Activated naive CD4-positive, alpha-beta T cell treated with anti-CD3 and anti-CD28 coated beads for 36 hours (primary cell): ENCODE measurements at places on chromosomes 16 and 17. TPM values are rescaled to one million over a fixed set of nuclear protein-coding genes. Genes with fewer than 3 reads are reported as not detected.
A peak's percentile ranks its signal among the peaks of the same experiment; 100 is the strongest.

DNA sequence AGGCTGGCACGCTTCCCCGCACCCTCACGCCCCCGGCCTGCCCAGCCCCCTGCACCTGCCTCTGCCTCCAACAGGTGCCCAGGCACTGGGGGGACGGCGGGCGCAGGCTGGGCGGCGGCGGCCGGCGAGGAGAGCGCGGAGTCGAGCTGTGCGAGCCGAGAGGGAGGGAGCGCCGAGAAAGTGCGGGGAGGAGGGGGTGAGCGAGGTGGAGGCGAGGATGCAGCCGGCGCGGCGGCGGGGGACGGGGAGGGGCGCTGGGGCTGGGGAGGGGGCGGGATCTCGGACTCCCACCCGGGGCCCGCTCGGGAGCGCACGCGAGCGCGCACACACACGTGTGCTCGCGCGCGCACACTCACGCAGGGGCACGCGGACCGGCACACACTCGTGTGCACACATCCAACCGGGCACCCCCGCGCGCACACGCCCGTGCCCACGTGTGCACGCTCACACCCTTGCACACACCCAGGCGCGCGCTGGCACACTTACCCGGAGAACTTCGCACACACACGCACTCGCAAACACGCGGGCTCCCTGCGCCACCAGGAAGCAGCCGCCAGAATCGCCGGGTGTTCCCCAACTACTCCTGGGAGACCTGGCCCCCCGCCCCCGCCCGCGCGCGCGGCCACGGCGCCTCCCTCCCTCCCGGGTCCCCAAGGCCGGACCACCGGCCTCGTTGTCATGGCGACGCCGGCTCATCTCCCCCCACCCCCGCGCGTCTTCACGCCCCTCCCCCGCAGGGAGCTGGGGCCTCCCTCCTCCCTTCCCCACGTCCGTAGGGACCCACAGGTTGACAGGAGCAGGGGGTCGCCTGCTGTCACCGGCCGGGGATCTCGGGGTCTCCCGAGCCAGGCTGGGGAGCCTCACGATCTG lies at the start of gene DOC2A:
Gene DOC2A, minus strand, starts transcription at position 184 of the 870 bp plus-strand sequence. CDS start 805 bp downstream, outside the sequence.
- peak; percentile 47 for DNase-seq

DNA sequence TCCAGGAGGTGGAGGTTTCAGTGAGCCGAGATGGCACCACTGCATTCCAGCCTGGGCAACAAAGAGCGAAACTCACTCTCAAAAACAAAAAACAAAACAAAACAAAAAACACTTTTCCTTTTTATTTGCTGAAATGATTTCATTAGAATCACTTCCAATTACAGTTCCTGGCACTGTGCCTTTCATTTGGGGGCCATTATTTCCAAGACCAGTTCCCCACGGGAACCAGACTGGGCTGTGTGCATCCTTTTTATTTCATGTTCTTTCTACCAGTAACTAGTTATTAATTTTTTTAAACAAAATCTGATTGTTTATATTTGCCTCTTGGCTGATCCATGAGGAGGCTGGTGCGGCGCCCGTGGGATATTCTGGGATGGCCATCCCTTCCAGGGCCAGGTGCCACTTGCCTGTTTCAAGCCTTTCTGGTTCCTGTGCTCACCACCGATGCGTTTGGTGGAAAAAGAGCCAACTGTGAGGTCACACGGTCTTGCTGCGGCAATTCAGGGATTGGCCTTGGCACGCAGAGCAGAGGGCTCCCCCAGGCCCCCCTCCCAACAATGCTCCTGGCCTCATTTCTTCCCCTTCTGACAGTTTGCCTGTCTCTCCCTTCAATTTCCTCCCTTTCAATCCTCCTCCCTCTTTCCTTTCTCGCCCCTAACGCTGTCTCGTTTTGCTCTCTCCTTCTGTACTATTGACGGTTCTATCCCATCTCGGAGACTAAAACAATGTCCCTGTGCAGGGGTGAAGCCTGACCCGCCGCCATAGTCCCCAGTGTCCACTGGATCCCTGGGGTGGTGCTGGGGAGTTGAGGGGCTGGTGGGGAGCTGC lies 13.4 kb downstream of the UBALD1 start:
- no peak for DNase-seq

HAP1 gene
- total RNA-seq, result not detected

C17orf50 gene
- not detected for total RNA-seq
